ENCODE measurements at places on chromosomes 6 and 20. TPM values are rescaled to one million over a fixed set of nuclear protein-coding genes. Genes with fewer than 3 reads are reported as not detected.

The ID4 gene
- total RNA-seq, result 29.2 TPM

DNA sequence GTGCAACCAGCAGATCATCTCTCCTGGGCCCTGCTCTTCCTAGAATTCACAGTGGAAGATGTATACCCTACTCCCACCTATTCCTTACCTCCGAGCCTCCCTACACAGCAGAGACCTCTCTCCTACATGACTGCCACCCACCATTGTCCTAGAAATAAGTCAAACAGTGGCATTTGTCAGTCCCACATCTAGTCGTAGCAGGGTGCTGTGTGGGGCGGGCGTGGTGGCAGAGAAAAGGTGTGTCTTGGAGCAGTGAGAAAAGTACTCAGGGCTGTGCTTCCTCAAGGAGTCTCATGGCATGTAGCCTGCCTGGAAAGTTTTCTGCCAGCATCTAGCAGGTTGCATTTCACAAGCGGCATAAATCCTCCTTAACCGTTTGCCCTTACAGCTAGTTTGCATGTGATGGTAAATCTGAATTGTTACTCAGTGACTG lies 59.4 kb upstream of the PTGIS start:
- peaks cover 15% of the 10 kb centered on the region for H3K4me1 ChIP-seq
- no peaks in the 10 kb centered on the region for H3K36me3 ChIP-seq
- no peak for DNase-seq
- H3K27ac ChIP-seq, result no peak overlapping the region
- no peak overlapping the region for H3K4me3 ChIP-seq
- no peaks in the 10 kb centered on the region for H3K27me3 ChIP-seq

The TCP11 gene
- 0.25 TPM for total RNA-seq

DNA sequence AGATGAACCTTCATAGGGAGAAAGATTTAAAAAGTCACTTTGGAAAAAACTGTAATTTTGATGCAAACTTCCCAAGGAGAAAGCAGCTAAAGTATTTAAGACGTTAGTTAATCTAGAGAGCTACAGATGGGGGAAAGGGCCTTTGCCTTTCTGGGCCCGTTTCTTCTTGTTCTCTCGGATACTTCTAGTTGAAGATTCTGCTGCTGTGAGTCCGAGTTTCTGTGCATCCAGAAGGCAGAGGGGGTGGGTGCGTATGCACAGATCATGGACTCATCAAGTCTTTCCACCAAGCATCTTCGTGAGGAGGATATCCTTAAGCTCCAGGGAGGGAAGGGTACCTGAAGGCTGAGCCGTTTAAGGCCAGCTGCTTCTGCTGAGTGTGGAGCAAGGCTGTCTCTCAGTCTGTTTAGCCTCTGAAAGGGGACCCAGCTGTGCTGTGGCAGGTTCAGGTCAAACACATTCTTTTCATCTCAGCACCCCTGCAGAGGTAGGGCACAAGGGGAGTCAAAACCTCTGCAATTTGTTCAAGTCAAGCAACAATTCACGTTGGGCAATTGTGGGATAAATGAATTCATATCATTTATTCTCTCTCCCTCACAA lies 4.3 kb downstream of the LAMP5 start:
- H3K27ac ChIP-seq, result no peak overlapping the region
- peaks cover 70% of the 10 kb centered on the region for H3K4me1 ChIP-seq
- no peaks in the 10 kb centered on the region for H3K36me3 ChIP-seq
- DNase-seq, result peak; percentile 72
- peaks cover 61% of the 10 kb centered on the region for H3K27me3 ChIP-seq
- H3K4me3 ChIP-seq, result no peak overlapping the region

The RCAN2 gene
- total RNA-seq, result 6.7 TPM

The ERVFRD-1 gene
- not detected for total RNA-seq

- peaks cover 15% of the 10 kb centered on the region for H3K27me3 ChIP-seq
- no peaks in the 10 kb centered on the region for H3K36me3 ChIP-seq
- no peak overlapping the region for H3K4me3 ChIP-seq
- H3K4me1 ChIP-seq, result no peaks in the 10 kb centered on the region
Observed at GRCh38 chr6:28182255-28182654, 40.6 kb downstream of the ZKSCAN8 start.

Measured in neural progenitor cell (in vitro differentiated cells).